ENCODE measurements at places on chromosomes 3 and 15.

GRCh38 chr15:96349857-96350720 is 19.6 kb downstream of the NR2F2 start:
- DNase-seq: no peak

- no peak for DNase-seq
These were observed 172.4 kb downstream of the DCLK3 start for GRCh38 chr3:36591959-36592358.

DNA sequence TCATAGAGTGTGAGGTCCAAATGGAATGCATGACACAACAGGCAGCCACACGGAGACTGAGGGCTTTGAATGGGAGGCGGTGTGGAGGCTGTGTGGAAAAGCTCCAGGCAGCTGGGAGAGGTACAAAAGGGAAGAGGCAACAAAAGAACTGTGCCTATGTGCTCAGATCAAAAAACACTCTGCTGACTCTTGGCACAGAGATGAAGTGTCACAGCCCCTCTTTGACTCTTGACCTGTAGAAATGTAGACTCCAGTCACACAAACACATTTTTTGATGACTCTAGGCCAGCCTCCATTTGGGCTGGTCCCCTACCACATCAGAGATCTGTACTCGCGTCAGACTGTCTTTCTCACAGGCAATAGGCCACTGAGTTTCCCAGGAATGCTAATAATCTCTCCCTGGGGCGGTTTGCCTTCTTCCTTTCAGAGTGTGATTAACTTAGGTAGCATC is 456.0 kb downstream of the TUSC7 start:
- DNase-seq: no peak

- no peak for DNase-seq
These were observed 70.8 kb downstream of the CSNK1G1 start for GRCh38 chr15:64285150-64285549.

- DNase-seq: no peak
These were observed 5.0 kb upstream of the BCL2L10 start for GRCh38 chr15:52117549-52117948.

DNA sequence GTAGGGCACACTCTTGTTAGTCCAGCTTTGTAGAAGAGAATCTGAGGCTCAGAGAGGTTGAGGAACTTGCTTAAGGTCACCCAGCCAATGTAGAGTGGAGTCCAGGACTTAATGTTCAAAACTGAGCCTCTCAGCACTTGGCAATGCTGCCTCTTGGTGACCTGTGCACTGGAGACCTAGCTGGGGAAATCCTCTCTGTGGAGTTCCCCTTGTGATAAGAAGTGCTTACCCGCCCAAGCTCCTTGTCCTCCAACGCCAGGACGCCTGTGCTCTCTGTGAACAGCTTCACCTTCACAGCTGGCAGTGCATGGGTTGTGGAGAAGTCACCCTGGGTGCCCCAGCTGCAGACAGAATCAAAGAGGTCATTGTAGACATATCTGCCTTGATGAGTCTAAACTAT is 219.1 kb upstream of the FEZF2 start:
- no peak for DNase-seq

GRCh38 chr15:47326410-47327333 is 390.6 kb upstream of the SEMA6D start:
- DNase-seq: no peak

- DNase-seq: no peak
These were observed 35.8 kb downstream of the NIPA2 start for GRCh38 chr15:22874256-22874655.

DNA sequence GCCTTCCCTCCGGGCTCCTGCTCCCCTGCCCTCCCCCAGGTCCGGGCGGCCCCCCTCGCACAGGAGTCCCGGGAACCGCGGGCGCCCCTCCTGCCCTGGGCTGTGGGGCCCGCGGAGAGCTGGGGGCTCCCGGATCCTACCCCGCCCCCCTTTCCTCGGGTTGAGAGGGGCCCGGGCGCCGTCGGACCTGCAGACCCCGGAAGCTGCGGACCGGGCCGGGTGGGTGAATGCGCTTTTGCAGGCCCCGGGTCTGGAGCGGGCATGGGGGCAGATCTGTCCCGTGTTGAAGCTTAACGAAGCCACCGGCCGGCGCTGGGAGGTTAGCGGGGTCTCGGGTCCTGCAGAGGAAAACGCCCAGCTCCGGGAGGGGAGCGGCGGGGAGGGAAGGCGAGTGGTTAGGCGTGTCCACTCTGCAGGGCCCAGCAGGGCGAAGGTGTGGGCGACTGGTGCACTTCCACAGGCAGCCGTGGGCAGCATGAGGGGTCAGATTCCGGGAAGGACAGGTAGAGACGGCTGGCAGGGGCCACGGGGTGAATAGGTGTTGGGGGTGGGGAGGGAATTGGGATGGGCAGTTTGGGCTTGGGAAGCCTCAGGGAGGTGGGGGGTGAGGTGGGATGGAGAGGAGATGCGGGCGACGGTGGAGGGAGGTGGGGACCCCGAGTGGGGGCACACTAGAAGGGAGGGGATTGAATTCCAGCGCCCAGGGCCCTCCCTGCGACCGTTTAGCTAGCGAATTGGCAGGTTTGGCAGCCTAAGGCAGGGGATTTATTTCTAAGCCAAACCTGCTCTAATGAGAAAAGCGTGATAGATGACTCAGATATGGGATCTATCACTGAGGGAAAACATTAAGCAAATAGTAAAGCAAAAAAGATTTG is 635 bp downstream of the CD276 start:
- DNase-seq: no peak

GRCh38 chr3:4752201-4753072 is 226.8 kb upstream of the BHLHE40 start:
- DNase-seq: no peak

DNA sequence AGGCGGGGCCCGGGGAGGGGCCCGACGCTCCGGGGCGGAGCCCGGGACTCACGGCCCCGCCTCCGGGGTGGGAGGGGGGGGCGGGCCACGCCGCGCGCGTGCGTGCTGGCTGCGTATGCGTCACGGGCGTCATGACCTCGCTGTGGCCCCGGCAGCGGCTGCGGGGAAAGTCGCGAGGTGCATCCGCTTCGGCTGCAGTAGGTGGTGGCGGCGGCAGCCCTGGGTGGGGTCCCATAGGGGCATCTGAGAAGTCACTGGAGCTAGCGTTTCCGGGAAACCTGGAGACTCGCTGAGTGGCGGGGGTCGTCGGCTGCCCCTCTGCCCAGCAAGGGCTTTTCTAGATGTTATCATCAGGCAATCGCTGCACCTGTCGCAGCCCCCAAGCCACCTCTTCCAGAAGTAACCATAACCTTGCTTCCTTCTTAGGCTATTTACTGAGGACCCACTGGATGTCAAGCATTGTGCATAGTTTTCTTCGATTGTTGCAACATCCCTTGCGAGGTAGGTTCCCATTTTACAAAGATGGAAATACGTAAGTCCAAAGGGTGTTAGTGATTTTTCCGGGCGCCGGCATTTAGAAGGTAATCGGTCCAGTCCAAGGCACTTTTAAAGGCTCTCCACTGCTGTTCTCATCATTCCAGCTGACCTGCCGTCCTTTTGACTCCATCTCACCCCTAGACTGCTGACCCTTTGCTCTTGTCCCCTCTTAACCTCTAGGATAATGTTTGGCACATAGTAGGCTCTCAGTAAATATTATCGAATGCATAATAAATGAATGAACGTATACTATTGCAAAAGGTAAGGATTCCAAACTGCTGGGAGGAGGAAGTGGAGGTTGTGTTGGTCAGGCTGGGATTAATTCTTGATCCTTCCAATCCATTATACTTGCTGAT is at the start of gene GDPGP1:
GDPGP1 (plus strand) TSS at position 114 of the 893 bp plus-strand sequence. CDS start 6,700 bp downstream, outside the sequence.
- DNase-seq: no peak

GRCh38 chr3:108838436-108838835 is 15.8 kb downstream of the TRAT1 start:
- peak; percentile 71 for DNase-seq

- no peak for DNase-seq
These were observed 283.3 kb upstream of the TRIM42 start for GRCh38 chr3:140394488-140395133.
